ENCODE measurements at places on chromosomes 6 and 20.

DNA sequence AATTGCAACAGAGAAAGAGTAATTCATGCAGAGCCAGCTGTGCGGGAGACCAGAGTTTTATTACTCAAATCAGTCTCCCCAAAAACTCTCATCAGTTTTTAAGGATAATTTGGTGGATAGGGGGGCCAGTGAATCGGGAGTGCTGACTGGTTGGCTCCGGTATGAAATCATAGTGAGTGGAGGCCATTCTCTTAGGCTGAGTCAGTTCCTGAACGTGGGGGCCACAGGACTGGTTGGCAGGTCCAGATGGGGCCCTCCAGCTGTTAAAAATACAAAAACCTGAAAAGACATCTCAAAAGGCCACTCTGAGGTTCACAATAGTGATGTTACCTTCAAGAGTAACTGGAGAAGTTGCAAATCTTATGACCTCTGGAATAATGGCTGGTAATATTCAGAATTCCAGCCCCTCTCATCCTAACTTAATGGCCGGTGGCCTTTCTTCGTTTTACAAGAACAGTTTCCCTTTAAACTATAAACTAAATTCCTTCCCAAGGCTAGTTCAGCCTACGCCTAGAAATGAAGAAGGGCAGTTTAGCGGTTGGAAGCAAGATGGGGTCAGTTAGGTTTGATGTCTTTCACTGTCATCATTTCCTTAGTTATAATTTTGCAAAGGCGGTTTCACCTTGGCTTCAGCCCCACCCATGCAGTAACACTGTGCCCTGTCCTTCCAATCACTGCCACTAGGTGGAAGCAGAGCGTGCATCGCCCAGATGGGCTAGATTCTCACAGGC lies 6.8 kb upstream of the MICA start:
- DNase-seq: no peak

- no peak for DNase-seq
Measured at GRCh38 chr20:45450097-45450818, 19.3 kb upstream of the WFDC2 start.

GRCh38 chr6:36800223-36801076 lies 38.8 kb downstream of the CPNE5 start:
- DNase-seq: no peak

DNA sequence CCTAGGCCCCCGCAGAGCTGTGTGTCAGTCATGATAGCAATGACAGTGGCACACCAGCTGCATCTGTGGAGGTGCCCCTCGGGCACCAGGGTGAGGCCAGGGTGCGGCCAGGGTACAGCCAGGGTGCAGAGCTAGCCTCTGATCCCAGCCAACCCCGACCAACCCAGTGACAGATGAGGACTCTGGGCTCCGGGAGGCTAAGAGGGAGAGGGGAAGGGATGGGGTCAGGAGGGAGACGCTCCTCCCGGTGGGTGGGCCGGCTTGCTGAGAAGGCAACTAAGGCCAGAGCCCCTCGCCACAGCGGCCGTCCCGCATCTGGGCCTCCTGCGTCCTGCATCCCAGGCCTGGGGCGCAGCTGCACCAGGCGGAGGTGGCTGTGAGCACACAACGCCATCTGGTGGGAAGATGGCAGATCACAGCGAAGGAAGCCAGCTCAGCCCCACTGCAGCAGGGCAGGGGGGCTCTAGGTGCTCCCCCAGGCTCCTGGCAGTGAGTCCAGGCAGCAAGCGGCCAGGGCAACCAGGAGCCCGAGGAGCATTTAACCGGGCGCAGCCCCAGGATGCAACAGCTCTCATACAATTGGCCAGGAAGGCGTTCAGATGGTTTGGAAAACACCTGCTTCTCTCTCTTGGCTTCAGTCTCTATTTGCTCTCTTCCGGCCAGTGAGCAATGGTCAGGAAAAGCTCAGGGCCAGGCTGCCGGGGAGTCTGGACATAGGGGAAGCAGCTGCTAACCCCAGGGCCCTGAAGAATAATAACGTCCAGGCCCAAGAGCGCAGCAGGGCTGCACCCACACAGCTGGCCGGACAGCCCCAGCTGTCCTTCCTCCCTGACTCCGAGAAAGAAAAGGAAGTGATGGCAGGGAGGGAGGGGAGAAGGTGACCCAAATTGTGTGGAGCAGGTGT lies 169.4 kb downstream of the TAF4 start:
- no peak for DNase-seq

- no peak for DNase-seq
Measured at GRCh38 chr6:1403851-1404712, 14.7 kb downstream of the FOXF2 start.

DNA sequence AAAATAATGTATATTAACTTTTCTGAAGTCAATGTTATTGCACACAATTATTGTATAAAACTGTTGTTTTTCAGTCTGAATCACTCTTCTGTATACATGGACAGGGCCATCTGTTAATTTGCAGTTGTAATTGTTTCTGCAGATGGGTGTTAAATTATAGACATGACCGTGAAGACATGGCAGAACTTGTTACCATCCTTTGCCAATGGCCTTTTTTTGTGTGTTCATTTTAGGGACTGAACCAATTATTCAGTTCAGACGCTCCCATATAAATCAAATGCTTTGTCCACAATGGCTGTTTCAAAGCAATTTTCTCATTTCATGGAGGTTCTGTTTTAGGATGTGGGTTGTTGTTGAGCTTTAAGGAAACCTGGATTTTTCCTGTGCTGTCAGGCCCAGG lies 533.7 kb downstream of the DOK5 start:
- DNase-seq: no peak

- DNase-seq: no peak
Measured at GRCh38 chr20:41242807-41243206, 74.7 kb downstream of the ZHX3 start.

DNA sequence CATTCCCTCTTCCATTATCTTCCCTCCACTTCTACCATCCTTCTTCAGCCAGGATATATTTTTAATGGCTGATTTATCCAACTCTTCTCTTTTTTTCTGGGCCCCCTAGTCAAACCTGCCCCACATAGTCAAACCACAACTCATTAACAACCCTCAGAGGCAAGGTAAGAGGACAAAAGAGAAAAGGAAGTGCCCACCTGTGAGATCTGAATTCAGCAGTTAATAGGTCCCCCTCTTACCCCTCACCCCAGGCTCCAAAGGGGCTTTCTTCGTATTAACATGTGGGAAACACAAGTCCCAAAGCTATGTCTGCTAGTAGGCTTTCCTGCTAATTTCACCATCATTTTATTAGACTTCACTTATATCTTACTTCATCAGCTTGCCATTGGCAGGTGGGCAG lies 44.1 kb upstream of the TSPYL1 start:
- DNase-seq: no peak

GRCh38 chr20:11159728-11160127 lies 485.9 kb upstream of the JAG1 start:
- DNase-seq: no peak

- no peak for DNase-seq
Measured at GRCh38 chr6:140319209-140319608, 944.8 kb upstream of the CITED2 start.

- no peak for DNase-seq
Measured at GRCh38 chr20:59571151-59571550, 33.2 kb upstream of the PHACTR3 start.

DNA sequence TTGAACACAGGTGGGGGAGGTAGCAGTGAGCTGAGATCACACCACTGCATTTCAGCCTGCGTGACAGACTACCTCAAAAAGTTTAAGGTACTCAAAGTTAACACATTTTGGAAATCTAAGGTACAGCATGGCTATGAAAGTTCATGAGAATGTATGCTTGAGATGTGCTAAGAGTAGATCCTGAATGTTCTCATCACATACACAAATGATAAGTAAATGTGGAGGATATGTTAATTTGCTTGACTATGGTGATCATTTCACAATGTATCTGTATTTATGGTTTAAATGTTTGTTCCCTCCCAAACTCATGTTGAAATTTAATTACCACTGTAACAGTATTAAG lies 20.1 kb upstream of the SERPINB1 start:
- DNase-seq: no peak

DNA sequence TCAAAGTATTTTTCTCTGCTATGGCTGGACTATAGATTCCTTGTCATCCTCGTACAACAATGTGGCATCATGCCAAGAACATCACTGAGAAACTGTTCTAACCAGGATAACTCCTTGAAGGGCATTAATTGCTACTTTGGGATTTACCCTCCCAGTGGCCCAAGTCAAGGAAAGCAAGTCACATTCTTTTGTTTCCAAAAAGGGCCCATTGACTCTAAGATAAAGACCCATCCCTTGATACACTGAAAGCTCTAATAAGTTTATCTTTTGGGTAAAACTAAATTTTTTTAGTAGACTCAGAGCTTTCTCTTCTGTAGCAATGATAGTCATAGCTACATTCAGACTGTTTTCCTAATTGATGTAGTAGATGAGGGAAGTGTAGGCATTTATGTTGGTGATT lies at the start of gene OR2J3:
Gene OR2J3 (plus strand): TSS at position 301 of the 400 bp plus-strand sequence. CDS start 3,833 bp downstream, outside the sequence.
- DNase-seq: no peak

DNA sequence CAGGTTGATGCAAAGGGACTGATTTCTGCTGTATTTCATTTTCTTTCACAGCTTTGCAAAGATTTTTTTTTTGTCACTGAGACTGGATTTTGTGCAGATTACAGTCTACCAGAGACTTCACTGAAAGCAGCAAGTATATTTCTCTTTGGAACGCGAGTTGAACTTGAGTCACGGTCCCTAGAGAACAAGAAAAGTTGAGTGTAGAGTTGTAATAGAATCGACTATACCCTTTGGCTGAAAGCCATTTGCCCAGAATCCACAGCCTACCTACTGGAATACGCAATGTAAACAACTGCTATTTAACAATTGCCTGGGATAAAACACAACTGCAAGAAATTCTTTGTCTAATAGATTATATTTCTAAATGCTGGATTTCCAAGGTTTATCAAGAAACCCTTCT lies 520.6 kb downstream of the HDGFL1 start:
- DNase-seq: no peak

DNA sequence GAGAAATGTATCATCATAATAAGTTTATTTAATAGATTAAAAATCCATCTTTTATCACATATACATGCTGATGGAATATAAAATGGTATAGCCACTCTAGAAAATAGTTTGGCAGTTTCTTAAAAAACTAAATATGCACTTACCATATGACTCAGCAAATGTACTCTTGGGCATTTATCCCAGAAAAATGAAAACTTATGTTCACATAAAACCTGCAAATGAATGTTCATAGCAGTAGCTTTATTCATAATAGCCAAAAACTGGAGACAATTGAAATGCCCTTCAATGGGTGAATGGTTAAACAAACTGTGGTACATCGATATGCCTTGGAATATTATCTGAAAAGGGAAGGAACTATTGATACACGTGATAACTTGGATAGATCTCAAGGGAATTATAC lies 6.4 kb upstream of the NCOA7 start:
- no peak for DNase-seq

- DNase-seq: no peak
Measured at GRCh38 chr6:29651413-29652197, 5.3 kb upstream of the MOG start.

DNA sequence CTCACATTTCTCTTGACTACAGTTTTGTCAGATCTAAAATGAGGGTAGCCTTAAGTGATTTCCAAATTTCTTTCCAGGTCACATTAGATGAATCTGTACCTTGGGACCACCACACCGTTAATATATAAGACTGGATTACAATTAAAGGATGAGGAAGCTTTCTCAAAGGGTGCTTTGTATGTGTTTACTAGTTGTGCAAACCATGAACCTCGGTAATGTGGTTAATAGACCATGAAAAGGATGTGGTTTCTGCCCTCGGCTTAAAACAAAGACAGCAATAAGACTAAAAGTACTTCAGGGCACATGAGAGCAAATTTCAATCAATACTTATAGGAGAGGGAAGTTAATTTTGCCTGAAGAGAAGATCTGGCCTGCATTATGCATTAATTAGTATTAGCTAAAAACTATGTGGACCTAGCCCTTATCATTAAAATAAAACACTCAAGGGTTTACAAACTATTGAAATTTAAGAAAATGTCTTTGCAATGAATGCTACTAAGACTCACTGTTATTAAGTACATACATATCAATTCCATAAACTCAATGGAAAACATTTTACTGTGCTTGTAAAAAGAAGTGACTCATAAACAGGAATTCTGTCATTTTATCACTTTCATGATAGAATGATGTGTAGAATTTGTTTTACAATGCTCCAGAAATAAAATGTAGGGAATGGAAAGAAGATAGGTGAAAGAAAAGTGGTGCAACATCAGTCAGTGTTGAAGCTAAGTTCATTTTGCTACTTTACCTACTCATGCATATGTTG lies 936 bp upstream of the TMX4 start:
- no peak for DNase-seq

GRCh38 chr6:158730541-158730907 lies 80.7 kb downstream of the SYTL3 start:
- DNase-seq: no peak

DNA sequence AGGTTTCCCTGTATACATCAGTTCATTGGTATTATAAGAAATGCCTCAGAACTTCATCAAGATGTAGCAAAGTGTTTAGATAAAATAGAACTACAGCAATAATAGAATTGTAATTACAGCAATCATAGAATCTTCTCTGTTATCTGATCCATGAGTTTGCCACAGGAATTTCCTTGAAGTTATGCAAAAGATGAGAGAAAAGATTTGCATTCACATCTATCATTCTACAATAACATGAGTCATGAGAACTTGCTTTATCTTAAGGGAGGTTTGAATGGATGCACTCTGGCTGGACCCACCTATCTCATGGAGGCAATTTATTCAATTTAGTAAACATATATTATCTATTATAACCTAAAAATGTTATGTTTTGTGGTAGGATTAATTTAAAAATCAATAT lies 329.8 kb upstream of the EPHA7 start:
- DNase-seq: no peak

DNA sequence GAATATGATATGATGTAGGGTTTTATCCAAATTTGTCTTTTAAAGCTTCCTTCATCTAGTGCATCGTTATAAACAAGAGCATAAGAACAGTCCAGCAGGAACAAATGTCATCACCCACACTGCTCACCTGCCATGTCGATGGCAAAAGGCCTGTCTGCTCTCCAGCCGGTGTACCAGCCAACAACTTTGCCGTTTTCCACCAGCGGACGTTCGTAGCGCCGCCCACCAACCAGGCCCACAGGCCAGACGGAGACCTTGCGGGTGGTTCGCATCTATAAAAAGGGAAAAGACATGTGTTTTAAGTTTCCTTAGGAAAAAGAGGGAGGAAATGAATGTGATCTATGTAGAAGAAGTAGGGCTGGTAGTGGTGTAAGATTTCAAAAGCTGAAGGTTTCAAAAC lies 62.9 kb downstream of the B3GAT2 start:
- DNase-seq: no peak

DNA sequence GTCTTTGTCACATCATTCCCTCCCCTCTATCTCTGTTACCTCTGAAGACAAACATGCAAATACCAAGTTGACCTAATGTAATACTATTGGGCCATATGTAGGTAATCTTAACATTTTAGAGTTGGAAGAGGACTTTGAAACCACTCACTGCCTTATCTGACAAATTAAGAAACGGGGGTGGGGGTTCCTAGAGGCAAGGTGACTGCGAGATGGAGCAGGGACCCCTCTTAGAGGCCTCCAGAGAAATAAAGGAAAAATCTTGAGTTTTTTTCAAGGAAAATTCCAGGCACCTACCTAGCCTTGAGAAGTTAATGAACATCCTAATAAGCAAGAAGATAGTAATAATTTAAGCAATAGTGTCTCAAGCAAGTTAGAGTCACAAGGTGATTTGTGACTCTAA lies 270.8 kb downstream of the CD83 start:
- no peak for DNase-seq

- no peak for DNase-seq
Measured at GRCh38 chr6:15995493-15995892, 133.4 kb upstream of the MYLIP start.

- DNase-seq: no peak
Measured at GRCh38 chr6:110083875-110084585, 95.4 kb downstream of the WASF1 start.
